ENCODE measurements at places on chromosomes 3 and 15.

DNA sequence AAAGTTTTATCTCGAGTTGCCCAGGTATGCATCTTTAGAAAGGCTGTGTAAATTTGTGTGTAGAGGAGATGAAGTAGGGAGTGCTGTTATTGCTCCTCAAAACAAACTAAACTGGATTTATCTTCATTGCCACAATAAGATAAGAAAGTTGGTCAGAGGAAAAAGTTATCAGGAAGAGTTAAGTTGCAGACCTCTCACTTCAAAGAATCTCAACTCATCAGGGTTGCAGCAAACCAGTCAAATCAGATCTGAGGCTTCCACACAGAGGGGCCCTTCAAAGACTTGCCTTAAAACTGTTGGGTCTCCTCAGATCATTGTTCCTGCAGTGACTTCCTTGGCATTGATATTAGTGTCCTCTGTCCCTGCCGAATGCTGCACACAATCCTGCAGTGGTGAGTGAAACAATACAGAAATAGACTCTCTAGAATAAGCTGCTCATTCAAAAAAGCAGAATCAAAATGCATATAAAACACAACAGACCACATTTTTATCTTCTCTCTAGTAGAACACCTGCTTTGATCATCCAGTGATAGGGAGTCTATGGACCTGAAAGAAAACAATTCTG lies 191.2 kb upstream of the CBLB start:
- no peak for DNase-seq

GRCh38 chr3:178777718-178778411 lies 241.6 kb downstream of the KCNMB2 start:
- DNase-seq = no peak

DNA sequence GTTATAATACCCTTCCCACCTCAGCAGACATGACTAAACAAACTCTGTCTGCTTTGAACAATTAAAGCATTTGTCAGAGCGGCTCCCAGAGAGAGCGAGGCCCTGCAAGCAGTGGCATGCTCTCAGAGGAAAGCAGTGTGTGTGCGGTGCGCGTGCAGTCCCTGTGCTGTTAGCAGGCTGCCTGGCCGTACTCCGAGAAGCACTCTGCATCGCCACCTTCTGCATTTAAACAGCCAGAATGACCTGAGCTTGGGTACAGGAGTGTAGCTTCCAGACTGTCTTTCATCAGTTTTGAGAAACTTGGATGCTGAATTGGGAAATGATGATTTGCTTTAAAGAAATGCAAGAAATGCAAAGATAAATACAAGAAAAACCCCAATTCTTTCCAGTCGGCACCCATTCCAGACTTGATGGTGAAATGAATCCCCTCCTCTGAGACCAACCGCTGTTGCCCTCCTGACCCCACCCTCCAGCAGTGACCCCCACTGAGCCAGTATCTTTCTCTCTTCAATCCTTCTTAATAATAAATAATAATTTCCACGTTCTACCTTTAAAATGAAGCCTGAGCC lies 113.5 kb downstream of the VGLL4 start:
- no peak for DNase-seq

DNA sequence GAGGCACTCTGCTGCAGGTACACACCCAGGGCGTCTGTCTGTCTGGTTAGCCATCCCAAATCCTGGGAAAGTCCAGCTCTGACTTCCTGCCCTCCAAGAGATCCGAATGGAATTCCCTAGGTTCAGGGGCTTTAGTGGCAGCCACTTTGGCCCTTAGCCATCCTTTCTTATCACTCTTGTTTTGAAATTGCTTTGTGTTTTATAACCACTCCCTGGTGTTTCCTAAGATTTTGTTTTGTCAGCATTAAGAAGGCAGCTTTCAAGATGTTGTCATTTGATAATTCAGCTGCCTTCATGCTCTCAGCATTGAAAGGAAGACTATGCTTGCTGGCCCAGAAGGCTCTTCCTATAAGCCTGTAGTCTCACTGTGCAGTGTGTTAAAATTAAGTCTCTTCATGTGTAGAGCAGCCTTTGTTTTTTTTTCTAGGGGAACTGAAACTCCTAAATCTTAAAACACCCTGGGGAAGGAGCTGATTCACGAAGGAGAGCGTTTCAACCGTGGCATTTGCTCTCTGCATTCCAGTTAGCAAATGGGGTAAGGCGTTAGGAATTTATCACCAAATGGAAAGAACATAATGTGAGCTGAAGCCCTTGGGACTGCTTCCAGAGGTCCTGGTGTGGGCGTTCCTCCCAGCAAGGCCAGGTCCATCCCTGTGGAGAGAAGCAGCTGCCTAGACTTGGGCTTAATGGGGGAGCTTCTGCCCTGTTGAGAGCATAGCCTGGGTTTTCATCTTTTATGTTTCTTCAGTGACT lies 14.2 kb upstream of the CLEC3B start:
- no peak for DNase-seq

- DNase-seq = no peak
Observed at GRCh38 chr3:192819001-192819569, 91.7 kb upstream of the FGF12 start.

DNA sequence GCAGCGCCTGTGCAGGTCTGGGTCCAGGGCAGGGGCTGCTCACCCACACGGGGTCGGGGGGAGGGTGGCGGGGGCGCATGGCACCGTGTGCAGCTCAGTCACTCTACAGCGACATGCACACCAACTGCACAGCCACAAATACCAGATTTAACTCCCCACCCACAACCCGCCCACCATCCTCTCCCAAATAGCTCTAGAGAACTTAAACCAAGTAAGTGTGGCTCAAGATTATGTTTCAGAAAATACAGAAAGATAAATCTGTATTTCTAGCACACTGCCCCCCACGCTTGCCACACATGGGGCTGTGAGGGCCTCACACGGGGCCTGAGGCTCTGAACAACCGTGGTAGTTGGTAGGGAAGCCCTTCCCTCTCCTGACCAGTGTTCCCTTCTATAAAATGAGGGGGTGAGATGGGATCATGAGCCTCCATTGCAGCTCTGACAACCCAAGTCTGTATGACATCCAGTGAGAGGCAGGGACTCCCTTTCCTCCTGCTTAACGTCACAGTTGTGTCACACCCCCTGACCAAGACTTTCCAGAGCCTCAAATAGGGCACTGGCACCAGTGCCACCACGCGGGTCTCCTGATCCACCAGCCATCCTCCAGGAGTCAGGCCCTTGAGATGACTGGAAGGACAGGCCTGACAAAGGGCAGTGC lies 23.1 kb downstream of the POC1A start:
- DNase-seq = no peak

DNA sequence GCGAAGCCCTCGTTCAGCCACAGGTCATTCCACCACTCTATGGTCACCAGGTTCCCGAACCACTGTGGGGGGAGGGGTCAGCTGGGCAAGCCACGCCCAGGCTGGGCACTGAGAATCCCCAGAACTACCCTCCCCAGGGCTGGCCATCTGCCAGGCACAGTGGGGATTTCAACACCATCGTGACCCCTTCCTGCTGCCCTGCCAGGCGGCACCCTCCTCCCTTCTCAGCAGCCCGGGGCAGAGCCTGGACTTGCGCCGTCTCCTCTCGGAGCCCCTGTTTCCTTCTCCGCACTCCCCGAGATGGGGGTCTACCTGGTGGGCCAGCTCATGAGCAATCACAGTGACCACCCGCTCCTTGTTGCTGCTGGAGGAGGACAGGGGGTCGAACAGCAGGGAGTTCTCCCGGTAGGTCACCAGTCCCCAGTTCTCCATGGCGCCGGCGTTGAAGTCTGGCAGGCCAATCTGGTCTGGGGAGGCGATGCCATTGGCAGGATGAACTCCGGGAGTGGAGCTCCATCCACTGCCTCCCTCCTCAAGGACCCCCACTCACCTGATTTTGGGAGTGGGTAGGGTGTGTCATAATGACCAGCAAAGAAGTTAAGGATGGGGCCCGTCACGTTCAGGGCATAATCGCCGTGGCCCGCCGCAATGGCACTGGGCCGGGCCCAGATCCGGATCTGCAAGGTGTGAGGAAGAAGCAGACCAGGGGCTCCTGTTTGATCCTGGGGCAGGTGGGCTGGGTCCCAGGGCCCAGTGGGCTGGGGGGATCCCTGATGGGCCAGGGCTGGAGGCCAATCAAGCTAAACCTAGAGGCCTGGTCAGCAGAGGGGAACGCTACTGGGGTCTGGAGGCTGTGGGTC lies 10.5 kb downstream of the ANPEP start:
- no peak for DNase-seq

- DNase-seq = no peak
Observed at GRCh38 chr3:9716801-9717555, 13.3 kb downstream of the CPNE9 start.

GRCh38 chr15:58686286-58686685 lies 63.2 kb downstream of the ADAM10 start:
- no peak for DNase-seq

- no peak for DNase-seq
Observed at GRCh38 chr15:77409259-77410156, 10.4 kb downstream of the PEAK1 start.

- DNase-seq = no peak
Observed at GRCh38 chr3:64533617-64534317, 154.0 kb downstream of the ADAMTS9 start.

GRCh38 chr3:61560517-61561373 lies 626 bp upstream of the PTPRG start:
- DNase-seq = no peak

- DNase-seq = peak; percentile 31
Observed at GRCh38 chr3:196837819-196838420, 29.8 kb upstream of the SENP5 start.

GRCh38 chr3:72311425-72311824 lies 526.5 kb upstream of the PROK2 start:
- DNase-seq = no peak

DNA sequence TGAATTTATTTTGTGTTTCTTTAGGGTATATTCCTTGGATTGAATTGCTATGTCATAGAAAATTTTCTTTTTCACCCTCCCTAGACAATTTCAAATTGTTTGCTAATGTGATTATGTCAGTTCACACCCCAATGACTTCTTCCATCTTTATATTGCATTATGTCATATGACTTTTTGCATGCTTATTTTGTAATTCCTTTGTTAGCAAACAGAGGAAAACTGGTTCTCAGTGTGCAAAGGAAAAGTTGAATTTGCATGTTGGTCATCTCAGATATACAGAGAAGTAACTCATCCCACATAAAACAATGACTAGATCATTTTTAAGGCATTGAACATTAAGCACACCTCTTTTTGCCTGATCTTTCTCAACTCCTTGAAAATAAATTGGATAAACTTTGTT lies 3.3 kb upstream of the RNF13 start:
- no peak for DNase-seq

GRCh38 chr3:87761795-87762194 lies 297.0 kb downstream of the CGGBP1 start:
- no peak for DNase-seq

GRCh38 chr3:14561051-14561960 lies 21.2 kb upstream of the GRIP2 start:
- no peak for DNase-seq

- no peak for DNase-seq
Observed at GRCh38 chr15:51874751-51875644, 45.5 kb downstream of the TMOD3 start.

DNA sequence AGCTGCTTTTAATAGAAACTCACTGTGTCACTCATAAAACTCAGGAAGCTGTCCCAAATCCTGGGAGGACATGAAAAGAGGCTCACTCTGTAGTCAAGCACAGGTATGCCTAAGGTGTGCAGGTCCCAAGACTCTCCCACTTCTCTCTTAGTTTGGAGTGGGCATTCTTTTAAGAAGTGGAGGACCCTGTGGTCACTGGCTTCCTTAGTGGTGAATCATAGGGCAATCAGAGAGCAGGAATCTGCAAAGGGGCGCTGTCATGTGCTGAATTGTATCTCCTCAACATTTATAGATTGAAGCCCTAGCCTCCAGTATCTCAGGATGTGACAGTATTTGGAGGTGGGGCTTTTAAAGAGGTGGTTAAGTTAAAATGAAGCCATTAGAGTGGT lies 47.2 kb upstream of the ZBTB38 start:
- no peak for DNase-seq

- no peak for DNase-seq
Observed at GRCh38 chr3:46971742-46972141, 4.8 kb downstream of the CCDC12 start.

DNA sequence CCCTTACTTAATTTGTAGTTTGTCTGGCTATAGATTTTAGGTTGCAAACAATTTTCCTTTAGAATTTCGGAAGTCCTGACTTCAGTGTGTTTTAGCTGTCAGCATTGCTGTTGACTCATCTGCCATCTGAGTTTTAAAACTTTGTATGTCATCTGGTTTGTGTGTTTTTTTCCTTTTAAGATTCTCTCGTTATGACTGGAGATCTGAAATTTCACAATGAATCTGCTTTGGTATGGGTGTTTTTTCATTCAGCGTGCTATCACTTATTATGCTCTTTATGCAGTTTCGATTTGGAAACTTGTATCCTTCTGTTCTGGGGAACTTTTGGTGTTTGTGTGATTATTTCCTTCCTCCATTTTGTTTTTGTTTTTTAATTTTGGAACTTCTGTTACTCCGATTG lies 53.7 kb upstream of the ZNF280D start:
- DNase-seq = no peak

DNA sequence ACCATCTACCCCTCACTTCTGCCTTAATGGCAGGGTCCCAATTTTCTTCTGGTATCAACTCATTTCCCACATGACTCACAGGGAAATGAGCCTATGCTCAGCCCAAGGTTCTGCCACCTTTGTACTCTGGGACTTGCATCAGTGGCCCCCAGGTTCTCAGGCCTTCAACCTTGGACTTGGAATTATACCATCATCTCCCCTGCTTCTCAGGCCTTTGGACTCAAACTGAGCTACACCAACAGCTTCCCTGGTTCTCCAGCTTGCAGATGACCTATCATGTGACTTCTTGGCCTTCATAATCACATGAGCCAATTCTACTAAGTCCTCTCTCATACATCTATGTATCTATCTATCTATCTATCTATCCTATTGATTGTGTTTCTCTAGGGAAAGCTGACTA lies 149.5 kb downstream of the PLCH1 start:
- no peak for DNase-seq

- DNase-seq = no peak
Observed at GRCh38 chr3:64901522-64901885, 213.7 kb upstream of the ADAMTS9 start.

- no peak for DNase-seq
Observed at GRCh38 chr3:135056733-135057310, 261.8 kb downstream of the EPHB1 start.

DNA sequence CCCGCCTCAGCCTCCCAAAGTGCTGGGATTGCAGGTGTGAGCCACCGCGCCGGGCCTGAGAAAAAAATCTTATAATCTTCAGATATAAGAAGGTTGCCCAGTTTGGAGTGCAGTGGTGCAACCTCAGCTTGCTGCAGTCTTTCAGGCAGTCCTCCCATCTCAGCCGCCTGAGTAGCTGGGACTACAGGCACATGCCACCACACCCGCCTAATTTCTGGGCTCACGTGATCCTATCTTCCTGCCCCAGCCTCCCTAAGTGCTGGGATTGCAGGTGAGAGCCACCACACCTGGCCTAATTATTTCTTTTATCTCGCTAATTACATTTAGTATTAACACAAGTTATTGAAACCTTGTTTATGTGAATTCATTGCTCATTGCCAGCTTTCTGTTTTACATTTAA lies 13.5 kb downstream of the PAK2 start:
- no peak for DNase-seq

- DNase-seq = no peak
Observed at GRCh38 chr3:56704706-56705105, 21.6 kb upstream of the TASOR start.

GRCh38 chr3:122416966-122417365 lies 1.1 kb upstream of the WDR5B start:
- DNase-seq = no peak
